ENCODE measurements at places on chromosomes 5 and 9.

- no peak for DNase-seq
These were observed 136.7 kb upstream of the TNFAIP8 start for GRCh38 chr5:119218830-119219782.

- no peak for DNase-seq
These were observed 15.7 kb downstream of the USP20 start for GRCh38 chr9:129850821-129851550.

GRCh38 chr9:97807681-97808080 lies 45.3 kb upstream of the FOXE1 start:
- DNase-seq = no peak

GRCh38 chr9:121371495-121372061 lies 1.5 kb upstream of the STOM start:
- DNase-seq = no peak

DNA sequence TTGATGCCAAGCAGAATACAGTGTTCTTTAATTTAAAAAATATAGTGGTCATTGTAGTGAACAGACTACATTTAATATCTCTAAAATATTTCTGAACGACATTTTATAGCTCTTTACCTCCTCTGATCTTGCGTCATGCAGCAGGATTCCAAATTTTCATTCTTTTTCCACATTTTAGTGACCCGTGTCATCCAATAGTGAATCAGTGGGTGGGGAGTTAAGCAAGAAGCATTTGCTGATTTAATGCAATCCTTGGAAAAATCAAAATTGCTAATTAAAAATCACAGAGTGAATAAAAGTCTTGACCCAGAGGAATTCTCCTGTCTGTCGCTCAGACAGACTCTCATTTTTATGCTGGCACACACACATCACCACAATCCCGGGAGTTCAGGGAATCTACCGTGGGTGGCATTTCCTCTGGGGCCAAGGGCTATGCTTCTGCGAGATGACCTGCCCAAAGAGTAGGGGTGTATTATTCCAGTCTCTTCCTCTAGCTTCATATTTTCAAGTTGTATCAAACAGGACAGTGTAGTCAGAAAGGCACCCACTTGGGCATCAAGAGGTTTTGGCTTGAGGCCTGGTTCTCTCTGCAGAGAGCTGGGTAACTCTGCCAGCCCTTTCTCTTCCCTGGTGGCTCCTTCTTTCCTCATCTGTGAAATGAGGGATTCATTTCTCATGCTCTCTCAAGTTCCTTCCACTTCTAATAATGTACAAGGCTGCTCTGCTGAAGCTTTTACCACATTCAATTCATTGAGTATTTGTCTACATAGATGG lies 24.8 kb upstream of the OTP start:
- no peak for DNase-seq

DNA sequence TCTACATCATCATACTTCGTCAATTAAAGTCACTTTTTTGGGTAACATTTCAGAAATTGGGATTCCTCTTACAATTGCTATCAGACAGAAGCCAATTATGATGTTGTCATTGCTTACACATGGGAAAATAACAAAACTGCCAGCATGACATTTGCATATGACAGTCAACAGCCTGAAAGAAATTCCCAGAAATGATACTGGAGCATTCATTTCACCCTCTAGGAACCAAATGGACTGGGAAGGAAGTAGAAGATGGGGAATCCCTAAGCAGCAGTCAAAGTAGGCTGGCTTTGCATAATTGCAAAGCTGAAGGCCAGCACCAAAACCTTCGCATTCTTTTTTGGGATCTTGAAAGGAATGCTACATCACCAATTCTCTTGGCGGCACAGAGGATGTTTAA lies 10.7 kb downstream of the HMGCS1 start:
- DNase-seq = no peak

- DNase-seq = no peak
These were observed 10.8 kb upstream of the FOXD1 start for GRCh38 chr5:73459366-73459765.

GRCh38 chr9:112135706-112136105 lies 39.4 kb downstream of the SUSD1 start:
- no peak for DNase-seq

DNA sequence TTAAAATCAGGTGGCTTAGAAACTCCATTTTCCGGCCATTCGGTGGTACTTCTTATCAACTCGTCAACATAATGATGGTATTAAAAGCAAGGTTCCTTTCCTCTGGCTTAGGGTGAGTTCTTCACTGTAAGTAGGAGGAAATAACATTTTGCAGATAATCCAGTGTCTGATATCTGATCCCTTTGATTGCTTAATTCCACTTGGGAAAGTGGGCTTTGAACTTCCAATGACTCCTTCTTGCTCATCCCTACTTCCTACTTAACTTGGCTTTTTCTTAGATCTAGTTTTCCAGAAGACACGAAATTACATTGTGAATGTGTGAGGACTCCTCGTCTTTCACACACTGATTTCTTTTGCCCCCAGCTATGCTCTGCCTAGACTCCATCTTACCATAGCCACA lies 31.5 kb downstream of the DDX31 start:
- DNase-seq = no peak

GRCh38 chr9:115445655-115446054 lies 327.7 kb upstream of the TNC start:
- no peak for DNase-seq

DNA sequence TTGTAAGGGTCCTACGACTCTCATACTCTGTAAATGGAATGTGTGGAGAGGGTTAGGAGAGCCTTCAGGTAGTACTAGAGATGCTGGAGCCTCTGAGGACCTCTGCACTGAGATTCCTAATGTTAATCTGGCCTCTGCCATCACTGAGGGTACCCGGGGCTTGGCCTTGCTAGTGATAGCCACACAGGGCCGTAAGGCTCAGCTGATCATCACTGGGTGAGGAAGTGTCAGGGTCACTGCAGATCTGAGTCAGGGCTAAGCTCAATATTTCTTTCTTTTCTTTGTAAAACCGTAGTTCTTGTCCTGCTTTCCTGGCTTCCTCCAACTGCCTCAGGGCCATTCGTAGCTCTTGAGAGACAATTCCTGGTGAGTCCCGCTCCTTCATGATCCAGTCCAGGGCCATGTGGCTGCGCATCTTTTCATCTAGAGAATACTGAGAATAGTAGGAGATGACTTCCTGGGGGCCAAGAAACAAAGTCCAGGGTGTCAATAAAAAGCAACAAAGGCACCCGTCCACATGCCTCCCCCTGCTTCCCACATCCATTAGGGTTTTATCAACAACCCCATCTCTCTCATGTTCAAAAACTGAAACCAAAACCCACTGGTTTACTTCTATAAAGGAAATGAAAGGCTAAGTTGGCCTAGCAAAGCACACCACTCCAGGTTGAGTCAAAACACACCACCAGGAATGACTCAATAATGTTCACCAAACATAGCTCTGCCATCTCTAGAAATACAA lies 47.7 kb downstream of the LIX1 start:
- no peak for DNase-seq

- DNase-seq = no peak
These were observed 64.7 kb upstream of the SPOCK1 start for GRCh38 chr5:137563646-137564397.

DNA sequence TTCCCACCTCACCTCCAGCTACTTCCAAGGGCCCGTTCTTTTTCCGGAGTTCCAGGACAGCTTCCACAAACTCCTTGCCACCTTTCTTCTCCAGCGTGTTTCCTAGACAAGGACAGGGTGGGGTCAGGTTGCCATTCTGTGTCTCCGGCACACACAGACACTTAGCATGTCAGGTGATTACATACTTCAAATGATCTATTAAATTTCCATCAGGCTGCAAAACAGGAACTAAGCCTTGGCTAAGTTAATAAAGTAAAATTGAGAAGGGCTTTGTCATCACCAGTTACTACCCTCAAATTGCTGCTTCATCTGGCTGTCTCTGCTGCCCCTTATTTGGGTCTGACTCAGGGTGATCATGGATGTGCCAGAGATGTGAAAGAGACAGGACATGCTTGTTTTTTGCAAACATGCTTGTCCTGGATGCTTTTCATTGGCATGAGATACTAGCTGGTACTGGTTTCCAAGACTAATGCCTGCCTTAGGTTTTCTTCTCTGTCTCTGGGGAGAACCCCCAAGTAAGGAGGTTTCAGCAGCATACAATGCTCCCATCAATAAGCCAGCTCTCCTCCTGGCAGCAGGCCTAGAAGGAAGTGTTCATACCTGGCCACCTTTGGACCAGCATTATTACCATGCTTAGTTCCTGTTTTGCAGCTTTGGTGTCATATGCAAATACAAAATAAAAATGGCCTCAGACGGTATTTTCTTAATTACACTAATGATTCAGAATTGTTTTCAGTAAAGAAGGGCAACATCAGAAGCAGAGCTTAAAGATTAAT lies 52.9 kb downstream of the MACROH2A1 start:
- DNase-seq = no peak

DNA sequence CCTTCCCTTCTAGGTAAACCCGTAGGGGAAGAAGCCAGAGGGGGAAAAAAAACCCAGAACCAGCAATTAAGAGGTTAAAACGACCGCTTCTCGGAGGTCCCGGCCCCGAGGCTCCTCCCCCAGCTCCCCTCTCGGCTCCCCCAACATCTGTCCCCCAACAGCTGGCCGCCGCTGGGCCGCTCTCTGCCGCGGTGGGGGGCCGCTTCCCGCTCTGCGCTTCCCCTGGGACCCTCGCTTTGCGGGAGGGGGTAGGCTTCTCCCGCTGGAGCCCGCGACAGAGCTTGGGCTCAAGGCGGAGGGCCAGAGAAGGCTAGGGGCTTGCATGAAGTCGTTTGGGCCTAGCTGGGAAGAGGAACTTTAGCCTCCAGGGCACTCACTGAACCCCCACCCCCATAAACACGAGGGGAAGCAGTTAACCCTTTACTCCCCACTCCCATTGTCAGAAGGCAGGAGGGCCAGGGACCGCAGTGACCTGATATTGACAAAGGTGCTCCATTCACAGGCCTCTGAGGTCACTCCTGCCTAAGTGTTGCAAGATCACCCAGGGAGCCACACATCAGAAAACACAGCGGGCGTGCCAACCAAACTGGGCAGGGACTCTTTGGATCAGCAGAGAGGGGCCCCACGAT lies 7.5 kb downstream of the LHX6 start:
- no peak for DNase-seq

- DNase-seq = no peak
These were observed 72.0 kb upstream of the SLC44A1 start for GRCh38 chr9:105172436-105172835.

GRCh38 chr9:70085241-70085640 lies 41.6 kb downstream of the MAMDC2 start:
- DNase-seq = no peak

- no peak for DNase-seq
These were observed 255.6 kb downstream of the NFIB start for GRCh38 chr9:14058325-14058688.

DNA sequence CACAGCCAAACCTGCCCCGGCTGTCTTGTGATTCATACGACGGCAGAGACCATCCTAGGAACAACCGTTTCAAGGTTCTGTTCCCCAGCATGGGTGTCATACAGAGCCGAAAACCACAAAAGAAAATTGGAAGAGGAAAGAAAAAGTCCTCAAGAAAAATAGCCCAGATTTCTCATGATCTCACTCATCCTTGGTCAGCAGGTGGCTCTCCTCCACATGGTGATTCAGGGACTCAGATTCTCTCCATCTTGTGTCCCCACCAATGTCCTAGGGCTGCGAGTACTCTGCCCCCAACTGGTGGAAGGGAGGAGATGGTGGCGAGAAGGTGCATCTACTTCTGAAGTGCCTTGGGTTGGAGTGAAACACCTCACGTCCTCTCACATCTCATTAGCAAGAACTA lies 25.6 kb downstream of the PDZD2 start:
- DNase-seq = no peak

DNA sequence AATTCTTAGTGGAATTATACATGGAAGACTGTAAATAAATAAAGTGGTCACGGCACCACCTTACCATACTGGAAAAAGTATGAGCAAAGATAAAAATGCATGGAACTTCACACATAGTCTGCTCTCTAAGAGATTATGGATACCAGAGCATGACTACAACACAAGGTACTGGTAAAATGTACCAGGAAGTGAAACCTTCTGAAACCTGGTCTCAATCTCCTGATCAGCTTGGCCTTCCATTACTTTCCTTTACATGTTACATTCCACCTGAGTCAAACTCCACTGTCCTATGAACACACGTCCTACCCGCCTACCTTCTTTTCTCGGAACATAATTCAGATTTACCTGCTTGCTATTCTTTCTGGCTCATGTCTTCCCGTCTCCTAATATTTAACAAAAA lies 15.9 kb downstream of the PTAR1 start:
- no peak for DNase-seq

GRCh38 chr5:115815693-115816225 lies 700 bp downstream of the CDO1 start:
- no peak for DNase-seq

- DNase-seq = no peak
These were observed 433.2 kb downstream of the SEMA5A start for GRCh38 chr5:9112520-9113291.

GRCh38 chr5:41508186-41508585 lies 2.2 kb downstream of the PLCXD3 start:
- DNase-seq = no peak

DNA sequence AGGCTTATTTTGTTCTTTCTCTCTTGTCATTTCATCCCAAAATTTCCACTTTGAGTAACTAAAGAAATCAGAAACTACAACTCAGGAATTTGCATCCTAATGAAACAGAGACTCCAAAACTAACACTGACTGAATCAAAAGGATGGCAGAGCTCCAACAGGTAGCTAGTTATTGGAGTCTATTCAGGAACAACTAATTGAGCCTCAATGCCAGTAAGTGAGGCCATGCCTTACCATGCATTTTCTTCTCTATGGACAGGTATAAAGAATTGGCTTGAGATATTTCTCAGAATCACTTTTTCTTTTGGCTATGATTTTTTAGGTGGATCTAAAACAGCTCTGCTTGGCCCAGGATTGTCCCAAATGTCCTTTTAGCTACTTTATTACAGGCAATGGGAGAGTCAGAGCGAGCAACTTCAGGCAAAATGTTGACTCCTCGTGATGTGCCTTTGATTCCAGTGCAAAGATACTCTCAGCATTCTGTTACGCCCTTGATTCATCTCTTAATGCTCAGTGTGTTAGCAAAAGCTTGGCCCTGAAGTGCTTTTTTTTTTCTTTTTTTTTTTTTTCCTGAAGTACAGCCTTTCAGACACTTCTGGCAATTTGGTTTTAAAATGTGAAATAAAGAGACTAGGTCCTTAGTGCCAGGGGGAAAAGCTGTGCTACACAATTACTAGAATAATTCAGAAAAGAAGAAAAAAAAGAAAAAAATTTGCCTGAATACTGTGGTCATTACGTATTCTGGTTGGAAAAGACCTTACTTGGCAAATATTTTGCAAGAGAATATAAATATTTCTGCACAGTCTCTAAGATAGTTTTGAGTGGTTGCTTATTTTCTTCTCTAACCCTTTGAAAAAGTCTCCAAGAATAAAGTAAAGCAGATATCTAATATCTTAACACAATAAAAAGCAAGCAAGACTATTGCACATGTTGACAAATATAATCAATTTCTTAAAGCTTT lies 423.7 kb downstream of the ANXA1 start:
- no peak for DNase-seq

GRCh38 chr5:179258922-179259730 lies 86.1 kb downstream of the ADAMTS2 start:
- DNase-seq = no peak

DNA sequence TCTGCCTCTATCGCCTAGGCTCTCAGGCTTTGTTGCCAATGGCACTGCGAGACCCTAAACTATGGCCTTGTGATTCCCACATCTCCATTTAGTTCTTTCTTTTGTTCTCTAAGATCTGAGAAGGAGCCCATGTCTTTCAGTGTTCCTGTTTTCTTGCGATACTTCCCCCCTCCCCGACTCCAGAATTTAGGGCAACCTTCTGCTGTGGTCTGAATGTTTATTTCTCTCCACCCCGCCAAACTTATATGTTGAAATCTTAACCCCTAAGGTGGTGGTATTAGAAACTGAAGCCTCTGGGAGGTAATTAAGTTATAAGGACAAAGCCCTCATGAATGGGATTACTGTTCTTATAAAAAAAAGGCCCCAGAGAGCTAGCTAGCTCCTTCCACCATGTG lies 6.4 kb downstream of the TMC1 start:
- no peak for DNase-seq

Data from stimulated activated CD8-positive, alpha-beta memory T cell treated with anti-CD3 and anti-CD28 coated beads, Interleukin-15, amount 100 ng/mL, for 1 hour (primary cell).